EH (cell line): ENCODE measurements at places on chromosomes 2 and 18.

GRCh38 chr2:14982790-14983189 is 350.3 kb downstream of the LRATD1 start:
- DNase-seq = no peak

DNA sequence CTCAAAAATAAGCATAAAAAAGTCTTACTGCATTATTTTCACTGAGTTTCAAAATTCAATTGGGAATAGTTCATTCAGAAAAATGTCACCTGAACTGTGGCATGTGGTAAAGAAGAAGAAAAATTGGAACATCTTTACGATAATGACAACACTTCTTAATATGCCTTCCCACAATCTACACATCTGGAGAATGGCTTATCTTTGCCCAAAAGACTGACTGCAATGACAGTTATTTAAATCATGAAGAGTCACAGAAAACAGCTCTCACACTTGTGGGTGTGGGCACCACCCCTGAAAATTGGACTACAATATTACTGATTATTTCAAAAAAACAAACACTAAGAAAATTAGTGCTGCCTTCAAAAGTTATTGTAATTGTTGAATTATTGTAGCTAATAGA is 152.3 kb downstream of the USP34 start:
- no peak for DNase-seq

DNA sequence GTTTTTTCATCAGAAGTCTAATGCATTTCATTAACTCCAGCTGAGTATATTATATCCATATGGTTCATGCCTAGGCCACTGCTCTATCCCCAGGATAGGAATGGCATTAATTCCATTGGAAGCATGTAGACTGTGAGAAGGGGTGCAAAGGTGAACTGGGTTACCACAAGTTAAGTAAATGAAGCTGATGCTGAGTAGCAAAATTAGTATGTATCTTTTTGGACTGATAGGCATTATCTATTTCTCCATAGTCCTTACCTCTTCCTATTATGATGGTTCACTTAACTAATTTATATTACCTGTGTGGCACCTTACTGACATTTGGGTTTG is 24.9 kb downstream of the UBE2E3 start:
- no peak for DNase-seq

DNA sequence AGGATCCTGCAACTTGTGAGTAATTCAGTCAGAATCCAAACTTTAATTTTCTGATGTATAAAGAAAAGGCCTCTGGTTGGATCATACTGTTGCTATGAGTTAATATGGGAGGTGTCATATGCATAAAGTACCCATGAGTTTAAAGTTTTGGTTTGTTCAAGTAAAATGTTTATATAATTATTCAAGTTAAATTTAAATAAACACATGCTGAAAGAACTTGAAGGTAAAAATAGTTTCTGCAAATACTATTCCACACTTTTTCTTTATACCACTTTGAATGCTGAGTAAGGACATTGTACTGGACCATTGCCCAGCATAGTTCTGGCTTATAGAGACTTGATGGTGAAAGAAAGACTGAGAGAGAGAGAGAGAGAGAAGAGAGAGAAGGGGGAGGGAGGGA is 30.7 kb downstream of the PKP4 start:
- DNase-seq = peak; percentile 67

DNA sequence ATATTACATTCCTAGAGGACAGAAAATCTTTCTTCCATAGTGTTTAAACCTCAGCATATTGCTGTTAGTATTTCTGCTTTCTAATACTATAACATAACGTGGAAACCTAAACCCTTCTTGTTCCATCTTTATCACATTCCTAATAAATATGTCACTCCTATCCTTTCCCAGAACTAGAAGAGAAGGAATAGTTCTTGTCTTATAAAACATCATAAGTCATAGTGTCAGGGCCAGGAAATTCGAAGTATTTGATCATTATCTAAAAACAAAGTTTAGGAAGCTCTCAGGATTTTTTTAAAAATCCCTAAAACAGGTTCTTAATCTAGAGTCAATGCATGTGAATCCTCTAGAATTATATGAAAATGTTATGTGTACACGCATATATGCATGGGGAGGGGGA is 2.0 kb downstream of the NHEJ1 start:
- DNase-seq = peak; percentile 82

GRCh38 chr2:218748741-218749441 is 33.1 kb upstream of the CYP27A1 start:
- DNase-seq = no peak

- no peak for DNase-seq
These were observed 256.1 kb upstream of the SIX2 start for GRCh38 chr2:45265336-45265735.

- DNase-seq = peak; percentile 97
These were observed 65.7 kb downstream of the SPRED2 start for GRCh38 chr2:65366595-65367125.

DNA sequence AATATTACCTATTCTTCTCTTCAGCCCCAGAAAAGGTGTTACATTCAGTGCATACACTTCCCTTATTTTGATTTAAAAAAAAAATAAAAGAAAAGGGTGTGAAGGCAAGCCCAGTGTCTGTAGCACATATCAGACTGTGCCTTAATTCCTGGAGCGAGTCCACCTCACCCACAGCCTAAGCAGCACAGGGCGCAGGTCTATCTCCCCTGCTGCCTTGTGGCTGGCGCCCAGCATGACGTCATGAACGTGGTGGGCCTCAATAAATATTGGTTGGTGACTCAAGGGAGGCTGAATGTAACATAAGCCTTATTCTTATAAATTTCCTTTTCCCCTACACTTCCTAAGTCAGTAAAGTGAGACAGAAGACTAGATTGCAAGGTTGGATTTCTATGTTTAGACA is 26.4 kb downstream of the ST3GAL5 start:
- DNase-seq = no peak

GRCh38 chr2:119246884-119247843 is 23.5 kb downstream of the STEAP3 start:
- DNase-seq = no peak

- DNase-seq = no peak
These were observed 9.5 kb upstream of the BCL2L11 start for GRCh38 chr2:111111101-111111755.

DNA sequence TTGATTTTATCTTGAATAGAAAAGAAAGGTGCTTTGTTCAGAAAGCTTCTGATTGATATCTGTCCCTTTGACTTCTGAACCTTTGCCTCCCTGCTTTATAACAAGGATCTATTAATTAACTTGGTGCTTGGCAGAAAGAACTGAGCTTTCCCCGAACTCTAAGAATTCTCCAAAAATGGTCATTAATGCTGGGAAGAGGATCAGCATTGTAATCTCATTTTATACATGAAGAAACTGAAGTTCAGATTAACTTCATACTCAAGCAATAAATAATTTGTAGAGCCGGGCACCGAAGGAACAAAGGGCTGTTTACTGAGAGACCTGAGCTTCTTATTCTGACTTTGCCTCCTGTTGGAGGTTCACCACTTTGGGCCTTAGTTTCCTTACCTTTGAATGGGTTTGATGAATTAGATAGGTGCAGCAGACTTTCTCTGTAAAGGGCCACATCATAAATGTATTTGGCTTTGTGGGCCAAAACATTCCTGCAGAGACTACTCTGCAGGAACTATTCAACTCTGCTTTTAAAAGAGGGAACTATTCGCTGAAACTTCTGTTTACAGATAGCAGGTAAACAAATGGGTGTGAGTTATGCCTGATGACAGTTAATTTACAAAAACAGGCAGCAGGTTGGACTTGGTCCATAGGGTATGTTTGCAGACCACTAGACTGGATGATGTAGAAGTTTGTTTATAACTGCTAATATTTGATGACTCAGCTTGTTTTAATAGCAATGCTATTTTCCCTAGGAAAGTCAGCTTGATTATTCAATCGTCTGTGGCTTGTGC is 272.9 kb downstream of the TGIF1 start:
- DNase-seq = no peak

DNA sequence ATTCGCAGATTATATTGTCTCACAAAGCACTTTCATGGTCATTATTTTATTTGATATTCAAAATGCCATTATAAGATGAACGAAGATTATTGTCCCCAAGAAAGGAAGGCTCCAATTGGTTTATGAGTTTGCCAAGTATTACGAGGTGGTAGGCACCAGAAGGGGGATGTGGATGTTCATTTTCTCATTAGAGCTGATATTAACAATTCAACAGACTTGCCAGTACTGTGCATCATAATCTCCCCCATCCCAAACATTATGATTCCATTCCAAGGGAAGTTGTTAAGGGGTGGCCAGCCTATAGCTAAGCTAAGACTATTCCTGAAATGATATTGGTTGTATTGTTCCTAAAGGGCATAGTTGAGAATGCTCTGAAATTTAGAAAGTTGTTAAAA is 257.7 kb downstream of the PRKCE start:
- no peak for DNase-seq

DNA sequence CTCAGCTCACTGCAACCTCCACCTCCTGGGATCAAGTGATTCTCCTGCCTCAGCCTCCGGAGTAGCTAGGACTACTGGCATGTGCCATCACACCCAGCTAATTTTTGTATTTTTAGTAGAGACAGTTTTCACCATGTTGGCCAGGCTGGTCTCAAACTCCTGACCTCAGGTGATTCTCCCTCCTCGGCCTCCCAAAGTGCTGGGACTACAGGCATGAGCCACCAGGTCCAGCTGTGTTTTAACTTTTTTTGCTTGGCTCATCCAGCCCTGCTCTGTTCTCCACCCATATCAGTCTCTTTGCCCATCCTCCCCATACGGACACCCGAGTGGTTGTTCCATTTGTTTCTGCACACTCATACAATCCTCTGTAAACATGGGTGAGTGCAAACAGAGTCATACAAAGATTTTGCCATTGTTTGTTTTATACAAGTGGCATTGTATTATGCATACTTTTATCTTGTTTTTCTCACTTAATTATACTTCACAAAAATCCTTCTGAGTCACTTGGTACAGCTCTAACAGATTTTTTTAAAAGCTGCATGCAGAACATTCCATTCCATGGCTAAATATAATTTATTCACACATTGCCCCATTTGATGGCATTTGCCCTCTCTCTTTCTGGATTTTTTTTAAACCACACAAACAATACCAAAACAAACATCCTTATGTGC is 5.3 kb downstream of the APOB start:
- peak; percentile 40 for DNase-seq

- DNase-seq = peak; percentile 15
These were observed 4.9 kb downstream of the QPCT start for GRCh38 chr2:37349231-37349860.

GRCh38 chr2:130896813-130897212 is 60.1 kb downstream of the ARHGEF4 start:
- DNase-seq = no peak

DNA sequence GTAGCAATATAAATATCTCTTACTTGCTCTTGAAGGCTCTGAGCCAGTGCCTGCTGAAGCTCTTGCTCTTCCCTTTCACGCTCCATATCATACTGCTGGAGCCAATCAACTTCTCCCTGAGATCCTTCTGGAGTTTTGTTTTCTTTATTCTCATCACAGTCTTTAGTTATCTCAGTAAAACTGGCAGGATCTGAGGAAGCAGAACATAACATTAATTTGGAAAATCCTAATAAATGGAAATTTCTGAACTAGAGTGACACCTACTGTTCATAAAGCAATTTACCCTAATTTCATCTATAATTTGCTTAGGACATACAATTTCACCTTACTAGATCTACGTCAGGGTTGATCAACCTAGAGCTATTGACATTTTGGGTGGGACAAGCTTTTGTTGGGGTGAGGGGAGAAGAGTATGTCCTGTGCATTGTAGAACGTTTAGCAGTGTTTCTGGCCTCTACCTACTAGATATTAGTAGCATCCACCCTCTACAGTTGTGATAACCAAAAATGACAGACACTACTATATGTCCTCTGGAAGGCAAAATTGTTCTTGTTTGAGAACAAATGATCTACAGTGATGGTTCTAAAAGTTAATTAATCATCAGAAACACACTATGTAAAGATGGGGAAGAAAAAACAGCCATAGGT is 47.2 kb downstream of the VIL1 start:
- DNase-seq = peak; percentile 52

- DNase-seq = no peak
These were observed 172.0 kb upstream of the SIX3 start for GRCh38 chr2:44769349-44770011.

GRCh38 chr18:65523461-65523860 is 227.4 kb upstream of the CDH7 start:
- no peak for DNase-seq

- peak; percentile 96 for DNase-seq
These were observed 78.5 kb downstream of the XDH start for GRCh38 chr2:31335921-31336585.

DNA sequence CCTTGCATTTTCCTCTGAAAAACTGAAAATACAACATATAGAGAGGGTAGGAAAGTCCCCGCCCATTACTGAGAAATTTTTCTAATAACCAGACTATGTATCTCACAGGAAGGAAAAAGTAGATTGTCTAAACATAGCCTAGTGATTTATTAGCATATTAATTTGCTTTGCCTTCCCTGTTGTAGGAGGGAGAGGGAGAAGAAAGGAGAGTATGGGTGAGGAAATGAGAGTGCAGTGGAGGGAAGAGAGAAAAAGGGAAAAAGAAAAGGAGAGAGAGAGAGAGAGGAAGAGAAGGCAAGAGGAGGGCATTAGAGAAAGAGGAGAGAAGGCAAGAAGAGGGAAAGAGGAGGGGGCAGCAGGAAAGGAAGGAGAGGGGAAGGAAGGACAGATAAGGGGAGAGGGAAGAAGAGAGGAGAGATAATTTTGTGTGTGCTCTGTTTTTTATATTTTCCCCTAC is 3.6 kb upstream of the KYNU start:
- peak; percentile 45 for DNase-seq

DNA sequence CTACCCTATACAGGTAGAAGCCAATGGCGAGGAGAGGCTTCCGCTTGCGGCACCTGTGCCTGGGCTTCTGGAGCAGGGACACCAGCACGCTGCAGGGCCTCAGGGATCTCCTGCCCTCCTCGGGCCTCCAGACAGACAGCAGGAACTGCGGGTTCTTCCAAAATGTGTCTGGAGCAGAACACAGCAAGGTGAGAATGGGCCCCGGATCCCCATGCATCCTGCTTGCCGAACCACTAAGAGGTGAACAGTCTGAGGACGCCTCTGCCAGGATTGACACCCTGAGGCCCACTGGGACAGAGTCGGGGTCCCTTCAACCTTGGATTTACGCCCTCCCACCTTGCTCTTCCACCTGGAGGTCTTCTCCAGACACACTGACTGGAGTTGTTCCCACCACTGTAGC is 25.4 kb downstream of the CAPN14 start:
- DNase-seq = no peak

DNA sequence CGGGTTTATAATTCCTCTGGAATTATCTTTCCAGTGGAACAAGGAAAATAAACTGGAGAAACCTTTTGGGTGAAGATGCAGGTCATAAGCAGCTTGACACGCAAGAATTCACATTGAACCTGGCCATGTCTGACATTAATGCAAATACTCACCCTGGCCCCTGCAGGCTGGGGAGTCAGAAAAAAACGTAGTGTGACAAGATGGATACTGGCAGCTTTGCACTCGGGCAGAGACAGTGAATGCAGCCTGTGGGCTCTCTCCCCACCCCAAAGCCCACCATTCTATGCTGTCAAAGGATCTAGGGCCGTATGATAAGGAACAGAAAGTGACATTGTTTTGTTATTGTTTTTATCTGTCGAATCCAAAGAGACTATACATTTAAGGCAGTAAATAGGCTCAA is 223.1 kb downstream of the RBM43 start:
- DNase-seq = no peak

- DNase-seq = peak; percentile 12
These were observed 99.4 kb downstream of the SLC39A10 start for GRCh38 chr2:195756218-195756942.

- peak; percentile 43 for DNase-seq
These were observed 92.3 kb downstream of the STK39 start for GRCh38 chr2:168155046-168155445.

- DNase-seq = peak; percentile 23
These were observed 30.7 kb upstream of the CD302 start for GRCh38 chr2:159828738-159829137.
